ENCODE measurements at places on chromosomes 11 and 22.

DNA sequence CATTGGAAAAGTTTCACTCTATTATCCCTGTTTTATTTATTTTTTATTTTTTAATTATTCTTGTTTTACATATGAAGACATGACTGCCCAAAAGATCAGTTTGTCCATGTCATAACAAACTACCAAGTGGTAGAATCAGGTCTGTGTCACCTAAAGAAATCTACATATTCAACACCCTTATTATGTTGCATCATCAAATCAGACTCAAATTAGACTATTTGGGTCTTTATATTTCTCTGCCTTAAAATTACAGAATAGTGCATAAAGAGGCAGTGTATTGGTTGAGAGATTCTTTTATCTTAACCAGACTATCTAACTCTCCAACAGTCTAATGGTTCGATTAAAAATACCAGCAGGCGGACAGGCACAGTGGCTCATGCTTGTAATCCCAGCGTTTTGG, 18.5 kb upstream of the ATP5MG start:
- DNase-seq = no peak

DNA sequence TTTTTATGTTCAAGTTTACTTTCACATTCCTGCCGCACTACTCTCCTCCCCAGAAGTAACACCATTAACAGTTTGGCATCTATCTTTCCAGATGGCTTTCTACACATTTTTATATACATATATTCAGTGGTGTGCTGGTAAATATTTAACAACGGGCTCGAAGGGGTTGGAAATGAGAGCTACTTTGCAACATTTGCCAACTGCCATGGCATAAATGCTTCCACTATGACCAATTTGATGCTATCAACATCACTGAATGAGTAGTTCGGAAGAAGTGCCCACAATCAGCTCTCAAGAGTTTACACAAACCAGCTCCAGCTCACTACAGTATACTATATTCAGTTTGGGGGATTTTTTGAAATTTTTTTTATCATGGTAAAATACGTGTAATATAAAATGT, 55.2 kb downstream of the RELT start:
- no peak for DNase-seq

DNA sequence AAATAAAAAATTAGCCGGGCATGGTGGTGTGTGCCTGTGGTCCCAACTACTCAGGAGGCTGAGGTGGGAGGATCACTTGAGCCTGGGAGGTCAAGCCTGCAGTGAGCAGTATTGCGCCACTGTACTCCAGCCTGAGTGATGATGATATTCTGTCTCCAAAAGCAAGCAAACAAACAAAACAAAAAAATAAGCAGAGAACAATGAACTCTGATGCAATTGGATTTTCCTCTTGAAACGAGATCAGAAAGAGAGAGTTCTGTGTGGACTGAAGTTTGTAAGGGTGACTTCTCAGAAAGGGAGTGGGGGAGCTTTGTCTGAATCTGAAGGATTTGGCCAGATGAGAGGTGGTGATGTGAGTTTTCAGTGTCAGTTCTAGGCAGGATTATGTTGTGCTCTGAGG, 6.0 kb upstream of the TMEM123 start:
- no peak for DNase-seq

DNA sequence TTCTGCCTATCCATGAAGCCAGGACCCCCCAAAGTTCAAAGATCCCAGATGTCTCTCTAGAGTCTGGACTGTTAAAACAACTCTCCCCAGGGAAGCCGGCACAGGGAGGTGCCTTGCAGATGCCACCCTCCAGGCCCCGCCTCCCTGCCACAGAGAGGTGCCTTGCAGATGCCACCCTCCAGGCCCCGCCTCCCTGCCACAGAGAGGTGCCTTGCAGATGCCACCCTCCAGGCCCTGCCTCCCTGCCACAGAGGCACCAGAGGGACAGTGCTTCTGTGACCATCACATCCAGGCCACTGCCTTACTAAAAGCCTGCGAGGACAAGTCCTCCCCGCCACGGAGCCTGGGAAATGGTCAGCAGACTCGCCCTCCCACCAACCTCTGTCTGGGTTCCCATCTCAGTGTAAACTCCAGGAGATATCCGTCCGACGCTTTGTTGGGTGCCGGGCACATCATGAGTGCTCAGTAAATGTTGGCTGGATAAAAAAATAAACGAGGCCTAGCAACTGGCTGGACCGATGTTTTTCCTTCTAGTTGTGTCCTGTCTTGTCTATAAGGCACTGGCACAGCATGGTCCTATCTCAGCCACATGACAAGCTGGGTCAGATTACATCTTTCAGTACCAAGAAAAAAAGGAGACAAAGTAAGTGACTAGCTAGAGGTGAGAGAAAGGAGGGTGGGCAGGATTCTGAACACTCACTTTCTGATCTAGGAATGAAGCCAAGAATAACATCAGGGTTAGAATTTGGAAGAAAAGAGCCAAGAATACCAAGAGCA, 91.2 kb upstream of the CSNK2A3 start:
- no peak for DNase-seq

DNA sequence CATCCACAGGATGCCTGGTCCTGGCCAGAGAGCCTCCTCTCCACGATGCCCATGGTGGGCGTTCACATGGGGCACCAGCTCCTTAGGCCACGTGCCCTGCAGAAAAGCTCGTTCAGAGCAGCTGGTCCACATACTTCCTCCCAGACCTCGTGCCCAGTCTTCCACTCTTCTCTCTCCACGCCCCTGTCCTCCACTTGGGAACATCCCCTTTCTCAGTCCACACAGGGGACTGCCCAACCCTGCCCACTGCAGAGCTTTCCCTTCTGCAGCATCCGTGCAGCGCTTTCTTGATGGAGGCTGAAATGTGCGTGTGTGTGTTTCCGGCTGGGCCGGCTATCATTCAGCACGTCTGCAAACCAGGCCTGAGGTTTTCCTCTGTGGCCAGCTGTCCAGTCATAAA, 11.3 kb downstream of the TPCN2 start:
- no peak for DNase-seq

- no peak for DNase-seq
These were observed 38.6 kb upstream of the PRR5 start for GRCh38 chr22:44663256-44663999.

DNA sequence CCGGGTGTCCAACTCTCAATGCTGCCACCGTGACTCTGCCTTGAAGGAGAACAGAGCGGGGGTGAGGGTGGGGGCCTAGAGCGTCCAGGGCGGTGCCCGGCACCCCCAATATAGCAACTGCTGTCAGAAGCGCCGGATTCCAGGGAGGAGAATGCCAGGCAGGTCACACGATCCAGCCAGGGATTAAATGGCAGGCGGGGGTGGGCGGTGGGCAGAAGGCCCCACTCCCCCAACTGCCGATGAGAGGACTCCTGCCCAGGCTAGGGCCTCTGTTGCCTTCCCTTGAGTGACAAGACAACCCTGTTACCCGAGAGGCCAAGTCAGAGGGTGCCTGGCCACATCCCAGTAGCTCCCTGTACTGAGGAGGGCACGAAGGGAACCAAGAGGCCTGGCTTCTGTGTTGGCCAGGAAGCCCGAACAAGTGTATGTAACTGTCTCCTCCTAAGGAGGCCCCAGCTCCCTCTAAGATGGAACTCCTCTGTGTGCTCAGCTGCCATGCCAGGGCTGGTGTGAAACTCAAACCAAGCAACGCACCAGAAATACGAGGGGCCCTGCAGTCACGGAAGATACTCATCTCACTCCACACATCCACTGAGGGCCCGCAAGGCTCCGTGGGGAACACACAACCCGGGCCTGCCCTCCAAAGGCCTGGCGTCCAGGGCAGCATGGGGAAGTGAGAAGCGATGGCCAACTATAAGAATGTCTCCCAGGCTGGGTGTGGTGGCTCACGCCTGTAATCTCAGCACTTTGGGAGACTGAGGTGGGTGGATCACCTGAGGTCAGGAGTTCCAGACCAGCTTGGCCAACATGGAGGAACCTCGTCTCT, 3.0 kb downstream of the PACSIN3 start:
- peak; percentile 10 for DNase-seq

- no peak for DNase-seq
These were observed 4.5 kb upstream of the TPP1 start for GRCh38 chr11:6623391-6624363.

DNA sequence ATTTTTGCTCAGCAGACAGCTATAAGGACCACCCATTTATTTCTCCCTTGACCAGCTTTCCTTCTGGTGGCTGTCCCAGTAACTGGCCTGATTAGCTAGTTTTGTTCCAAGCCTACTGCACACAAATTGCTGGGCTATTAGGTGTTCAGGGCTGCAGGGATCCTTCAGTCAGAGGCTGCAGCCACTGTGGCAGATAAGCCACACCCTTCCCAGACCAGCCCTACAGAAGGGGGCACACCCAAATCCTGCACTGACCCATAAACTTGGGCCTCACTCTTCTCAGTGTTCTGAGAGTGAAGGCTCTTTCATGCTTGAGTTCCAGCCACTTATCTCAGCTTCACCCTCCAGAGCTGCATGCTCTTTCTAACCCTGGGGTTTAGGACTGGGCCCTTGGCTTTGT, 200.0 kb downstream of the AASDHPPT start:
- no peak for DNase-seq

GRCh38 chr11:70525006-70525405, 126.7 kb downstream of the CTTN start:
- no peak for DNase-seq

- DNase-seq = no peak
These were observed 154.3 kb downstream of the BUD13 start for GRCh38 chr11:116618461-116618860.

DNA sequence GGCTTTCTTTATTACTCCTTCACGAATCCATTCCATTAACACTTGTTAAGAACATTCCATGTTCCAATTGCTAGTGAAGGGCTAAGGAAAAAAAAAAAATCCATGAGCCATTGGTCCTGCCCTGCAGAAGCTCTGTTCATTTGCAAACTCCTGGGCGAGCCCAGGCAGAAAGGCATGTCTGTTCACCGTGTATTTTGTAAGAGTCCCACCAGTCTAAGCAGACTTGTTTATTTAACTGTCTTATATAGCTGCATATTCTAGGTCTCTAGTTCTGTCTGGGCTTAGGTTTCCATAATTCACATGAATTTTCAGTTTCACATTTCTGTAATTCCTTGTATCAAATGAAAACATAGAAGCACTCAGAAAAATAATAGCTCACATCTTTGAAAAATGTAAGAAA, 97.4 kb upstream of the POU2AF2 start:
- DNase-seq = no peak

- peak; percentile 36 for DNase-seq
These were observed 2.3 kb downstream of the HRAS start for GRCh38 chr11:532986-533585.

- no peak for DNase-seq
These were observed 18.5 kb downstream of the MPPED2 start for GRCh38 chr11:30567644-30568043.

DNA sequence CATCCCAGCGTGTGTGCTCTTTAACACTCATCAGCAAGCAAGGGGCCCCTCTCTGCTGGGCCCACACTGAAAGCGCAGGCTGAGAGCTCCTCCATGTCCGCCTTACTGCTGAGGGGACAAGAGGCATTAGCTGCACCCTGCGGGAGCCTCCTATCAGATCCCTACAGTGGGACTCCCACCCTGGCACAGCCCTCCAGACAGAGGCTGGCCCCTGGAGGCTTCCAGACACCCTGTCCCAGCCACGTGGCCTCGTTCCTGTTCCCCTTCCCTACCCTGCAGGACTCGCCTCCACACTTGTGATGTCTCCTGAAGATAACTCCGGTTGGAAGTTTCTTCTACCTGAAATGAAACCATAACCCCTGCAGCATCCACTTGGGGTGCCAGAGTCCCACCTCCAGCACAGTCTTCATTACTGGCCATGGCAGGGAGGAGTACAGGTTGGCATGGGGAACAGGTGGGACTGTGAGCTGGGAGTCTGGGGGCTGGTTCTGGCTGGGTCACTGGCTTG, 5.0 kb upstream of the SH3BP1 start:
- DNase-seq = no peak

DNA sequence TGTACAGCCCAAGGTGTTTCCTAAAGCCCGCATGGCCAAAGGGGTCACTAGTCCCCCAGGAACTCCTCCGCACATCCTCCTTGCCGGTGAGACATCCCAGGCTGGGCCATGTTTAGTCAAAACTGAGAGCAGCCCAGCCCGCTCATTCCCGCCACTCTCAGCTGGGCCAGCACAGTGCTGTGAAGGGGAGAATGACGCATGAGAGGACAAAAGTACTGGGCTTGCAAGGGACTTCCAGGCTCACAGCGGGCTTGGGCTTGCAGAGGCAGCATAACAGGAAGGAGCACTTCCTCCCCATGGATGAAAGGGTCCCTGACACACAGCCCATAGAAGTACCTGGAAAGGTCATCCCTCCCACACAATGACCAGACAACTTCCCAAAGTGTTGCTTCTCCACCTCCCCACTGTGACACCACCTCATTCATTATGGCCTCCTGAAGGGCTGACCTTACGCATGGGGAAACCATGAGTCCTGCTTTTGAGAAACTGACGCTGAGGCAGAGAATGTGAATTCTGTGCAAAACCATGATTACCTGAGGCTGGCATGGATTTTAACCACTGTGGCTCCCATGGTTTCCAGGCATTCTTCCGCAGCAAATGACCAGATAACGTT, 19.1 kb downstream of the ETS1 start:
- peak; percentile 25 for DNase-seq

- no peak for DNase-seq
These were observed 25.0 kb downstream of the MED15 start for GRCh38 chr22:20532256-20532993.

GRCh38 chr22:37187552-37187890, 526 bp downstream of the C1QTNF6 start:
- no peak for DNase-seq

DNA sequence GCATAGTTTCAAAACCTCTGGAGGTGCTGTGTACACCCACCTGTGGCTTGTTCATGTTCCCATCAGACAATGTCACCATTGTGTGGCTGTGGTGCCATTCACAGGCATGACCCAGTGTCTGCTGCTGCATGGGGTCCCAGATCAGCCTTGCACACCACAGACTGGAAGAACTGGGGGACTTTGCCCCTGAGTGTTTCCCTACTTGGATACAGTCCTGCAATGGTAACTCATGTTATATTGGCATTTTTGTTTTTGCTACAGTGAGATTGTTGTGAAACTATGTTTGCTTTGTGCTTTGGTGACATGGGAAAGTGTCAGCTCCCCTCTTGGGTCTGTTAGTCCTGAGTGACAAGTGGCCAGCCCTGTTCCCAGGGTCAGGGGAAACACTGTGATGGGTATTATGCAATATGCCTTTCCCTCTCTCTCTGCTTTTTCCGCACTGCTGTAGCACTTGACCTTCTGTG, 108.8 kb downstream of the NAV2 start:
- no peak for DNase-seq

GRCh38 chr11:2217211-2218030, 45.8 kb upstream of the TH start:
- DNase-seq = no peak

DNA sequence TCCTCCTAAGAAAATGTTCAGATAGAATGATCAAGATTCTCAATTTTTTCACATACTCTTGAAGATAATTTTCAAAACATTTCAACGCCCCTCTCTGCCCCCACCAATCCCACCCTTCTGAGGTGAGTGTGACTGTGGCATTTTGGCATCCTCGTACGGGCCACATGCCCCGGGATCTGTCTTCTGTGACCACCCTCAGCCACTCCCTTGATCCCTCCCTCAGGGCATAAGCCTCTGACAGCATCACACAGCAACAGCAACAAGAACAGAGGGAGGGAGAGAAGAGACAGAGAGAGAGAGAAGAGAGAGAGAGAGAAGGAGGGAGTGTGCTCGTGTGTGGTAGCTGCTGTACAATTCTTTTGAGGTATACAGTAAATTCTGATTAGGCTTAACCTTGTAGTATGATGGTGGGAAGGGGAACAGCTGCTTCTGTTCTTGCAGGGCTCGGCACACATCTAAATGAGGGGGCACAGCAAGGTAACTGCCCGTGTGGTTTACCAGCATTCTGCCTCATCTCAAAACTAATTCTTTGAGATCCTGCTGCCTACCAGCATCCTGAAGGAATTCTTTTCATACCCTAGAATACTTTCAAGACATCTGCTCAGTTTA, 21.4 kb downstream of the SCUBE2 start:
- no peak for DNase-seq
